NCI-H524 treated with DMSO at 0.1 percent for 48 hours (cell line): ENCODE measurements at places on chromosomes 12 and 14.

DNA sequence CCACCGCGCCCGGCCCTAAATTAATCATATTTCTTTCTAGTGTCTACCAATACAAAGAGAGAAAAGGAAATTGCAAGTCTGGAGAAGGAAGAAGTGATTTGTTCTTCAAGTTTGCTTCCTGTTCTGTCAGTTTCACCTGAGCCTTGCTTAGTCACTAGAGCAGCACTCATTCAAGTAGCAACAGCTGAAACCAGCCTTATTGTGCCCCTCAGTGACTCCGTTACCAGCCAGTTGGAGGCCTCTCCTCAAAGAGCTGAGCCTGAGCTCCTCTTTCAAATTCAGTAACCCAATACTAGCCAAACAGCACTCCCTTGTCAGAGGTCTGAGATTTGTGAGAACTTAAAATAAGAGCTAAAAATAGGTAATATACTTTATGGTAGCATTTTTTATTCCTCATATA is 17.4 kb downstream of the PAWR start:
- DNase-seq, result no peak

DNA sequence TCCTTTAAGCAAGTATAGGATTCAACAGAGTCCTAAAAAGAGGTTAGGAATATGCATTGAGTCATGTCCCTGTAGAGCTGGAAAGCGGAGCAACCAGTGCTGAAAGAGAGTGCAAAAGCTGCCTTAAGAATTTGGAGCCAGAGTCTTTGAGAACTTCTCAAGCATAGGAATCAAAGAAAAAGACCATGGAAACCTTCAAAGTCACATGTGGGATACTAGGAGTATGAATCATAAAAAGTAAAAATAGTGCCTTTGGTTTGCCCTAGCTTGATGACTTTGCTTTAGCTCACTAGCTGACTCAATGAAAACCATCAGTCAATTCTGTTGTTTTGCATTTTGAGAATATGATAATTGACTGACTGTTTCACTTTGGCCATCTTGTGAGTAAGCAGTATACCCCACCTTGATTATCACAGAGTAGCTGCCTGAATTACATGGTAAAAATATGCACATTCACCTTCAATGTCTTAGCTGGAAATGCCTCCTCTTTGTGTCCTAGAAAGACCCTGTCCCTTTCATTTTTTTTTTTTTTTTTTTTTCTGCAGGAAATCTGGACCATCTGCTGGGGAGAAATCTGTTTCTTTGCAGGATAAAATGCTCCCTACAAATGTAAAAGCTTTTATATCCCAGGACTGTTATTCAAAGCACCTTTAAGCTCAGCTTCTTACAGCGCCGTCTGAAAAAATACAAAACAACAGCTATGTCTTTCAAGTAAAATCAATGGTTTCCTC is 248.6 kb upstream of the KRR1 start:
- no peak for DNase-seq

GRCh38 chr12:59597385-59597781 is 1.6 kb downstream of the SLC16A7 start:
- DNase-seq, result no peak

DNA sequence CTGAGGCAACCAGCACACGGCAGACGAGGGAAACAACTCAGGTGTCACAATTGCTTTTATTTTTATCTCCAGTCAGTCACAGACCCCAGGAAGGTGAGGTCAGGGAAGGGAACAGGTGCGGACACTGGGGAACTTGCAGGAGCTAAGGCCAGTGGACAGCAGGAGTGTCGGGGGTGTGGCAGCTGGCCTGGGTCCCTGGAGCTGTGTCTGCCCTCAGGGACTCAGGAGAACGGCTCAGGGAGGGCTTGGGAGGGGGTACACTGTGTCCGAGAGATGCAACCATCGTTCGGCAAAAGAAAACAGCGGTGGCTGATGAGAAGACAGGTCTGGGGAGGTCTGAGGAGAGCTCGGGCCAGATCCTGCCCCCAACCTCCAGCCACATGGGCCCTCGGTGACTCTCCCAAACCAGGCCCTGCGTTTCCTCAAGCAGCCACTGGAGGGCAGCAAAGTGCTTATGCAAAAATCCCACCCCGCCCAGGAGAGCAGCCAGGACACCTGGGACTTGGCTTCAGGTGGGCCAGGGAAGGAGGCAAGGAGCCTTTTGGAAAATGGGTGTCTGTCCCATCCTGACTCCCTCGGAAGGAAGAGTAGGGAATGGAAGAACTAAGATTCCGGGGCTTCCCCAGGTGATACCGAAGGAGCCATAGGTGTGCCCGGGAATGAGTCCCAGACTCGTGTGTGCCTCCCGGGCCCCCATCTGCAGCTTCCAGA is 24.1 kb upstream of the BCDIN3D start:
- no peak for DNase-seq

DNA sequence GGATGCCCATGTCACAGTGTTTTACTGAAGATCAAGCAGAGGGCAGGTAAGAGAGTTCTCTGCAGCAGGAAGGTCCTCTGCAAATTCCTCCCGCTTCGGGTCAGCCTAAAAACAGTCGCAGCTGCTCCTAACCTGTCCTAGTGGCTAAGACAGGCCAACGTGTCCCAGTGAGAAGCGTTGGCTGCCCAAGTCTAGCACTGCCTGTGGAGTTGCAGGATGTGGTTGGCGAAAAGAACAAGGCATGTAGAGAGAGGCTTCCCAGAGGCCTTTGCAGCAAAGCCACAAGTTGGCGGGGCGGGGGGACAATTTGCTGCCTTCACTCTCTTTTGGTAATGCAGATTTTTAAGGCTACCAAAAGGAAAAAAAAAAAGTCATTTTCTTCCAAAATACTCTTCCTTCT is 340.1 kb downstream of the BCL11B start:
- no peak for DNase-seq

DNA sequence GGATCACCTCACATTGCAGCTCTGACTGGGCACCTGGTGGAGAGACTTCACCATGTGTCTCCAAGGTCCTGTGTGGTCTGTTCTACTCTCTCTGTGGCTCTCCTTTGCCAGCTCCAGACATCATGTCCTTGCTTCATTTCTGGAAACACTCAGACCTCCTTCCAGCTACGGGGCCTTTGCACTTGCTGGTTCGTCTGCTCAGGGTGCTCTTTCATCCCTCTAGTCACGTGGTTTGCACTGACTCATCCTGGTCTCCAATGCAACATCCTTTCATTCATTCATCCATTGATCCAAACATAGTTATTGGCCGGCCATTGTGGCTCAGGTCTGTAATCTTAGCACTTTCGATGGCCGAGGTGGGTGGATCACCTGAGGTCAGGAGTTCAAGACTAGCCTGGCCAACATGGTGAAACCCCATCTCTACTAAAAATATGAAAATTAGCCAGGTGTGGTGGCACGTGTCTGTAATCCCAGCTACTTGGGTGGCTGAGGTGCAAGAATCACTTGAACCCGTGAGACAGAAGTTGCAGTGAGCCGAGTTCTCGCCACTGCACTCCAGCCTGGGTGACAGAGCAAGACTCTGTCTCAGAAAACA is 23.9 kb upstream of the CCDC63 start:
- DNase-seq, result no peak

DNA sequence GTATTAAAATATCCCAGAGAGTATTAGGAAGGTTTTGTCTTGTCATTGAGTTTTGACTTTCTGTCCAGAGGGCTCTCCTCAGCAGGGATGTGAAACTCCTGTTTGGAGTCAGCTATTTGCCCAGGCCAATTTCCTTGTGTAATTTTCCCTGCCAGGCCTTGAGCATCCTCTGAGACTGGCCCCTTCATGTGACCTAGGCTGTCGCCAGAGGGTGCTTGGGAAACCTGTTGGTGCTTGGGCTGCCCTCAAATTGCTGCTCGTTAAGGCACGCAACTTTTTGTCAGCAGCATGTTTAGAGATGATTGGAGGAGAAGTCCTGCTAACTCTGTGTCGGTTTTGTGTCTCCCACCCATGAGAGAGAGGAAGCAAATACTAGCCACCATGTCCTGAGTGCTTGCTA is 39.1 kb downstream of the IQSEC3 start:
- no peak for DNase-seq

DNA sequence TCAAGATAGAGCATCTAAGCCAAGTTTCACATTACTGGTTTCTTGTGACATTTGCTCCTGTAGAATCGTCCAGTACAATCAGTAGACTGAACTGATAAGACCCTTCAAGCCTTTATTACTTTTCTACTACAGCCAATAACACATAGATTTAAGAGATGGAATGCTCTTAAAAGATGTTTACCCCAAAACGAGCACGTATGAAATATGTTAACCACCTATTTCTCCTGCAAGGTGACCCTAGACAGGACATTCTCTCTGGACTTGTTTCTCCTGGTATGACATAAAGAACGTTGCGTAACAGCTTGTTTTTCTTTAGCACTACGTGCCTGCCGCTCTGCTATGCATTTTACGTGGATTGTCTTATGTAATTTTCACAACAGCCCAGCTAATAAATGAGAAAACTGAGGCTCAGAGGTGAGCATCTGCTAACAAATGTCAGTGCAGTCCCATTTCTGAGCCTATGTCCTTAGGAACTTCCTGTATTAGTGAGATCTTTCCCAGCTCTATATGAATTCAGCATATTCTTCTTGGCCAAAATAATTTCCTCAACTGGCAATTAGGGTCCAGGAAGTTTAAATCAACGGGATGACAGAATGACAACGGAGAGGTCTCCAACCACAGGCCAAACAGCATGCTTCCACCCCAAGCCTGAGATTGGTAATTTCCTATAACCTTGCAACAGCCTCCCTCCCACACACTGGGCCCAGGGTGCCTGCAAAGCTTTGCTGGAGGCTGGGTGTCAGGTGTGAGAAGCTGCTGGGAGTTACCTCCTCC is 3.7 kb downstream of the NFKBIA start:
- no peak for DNase-seq

DNA sequence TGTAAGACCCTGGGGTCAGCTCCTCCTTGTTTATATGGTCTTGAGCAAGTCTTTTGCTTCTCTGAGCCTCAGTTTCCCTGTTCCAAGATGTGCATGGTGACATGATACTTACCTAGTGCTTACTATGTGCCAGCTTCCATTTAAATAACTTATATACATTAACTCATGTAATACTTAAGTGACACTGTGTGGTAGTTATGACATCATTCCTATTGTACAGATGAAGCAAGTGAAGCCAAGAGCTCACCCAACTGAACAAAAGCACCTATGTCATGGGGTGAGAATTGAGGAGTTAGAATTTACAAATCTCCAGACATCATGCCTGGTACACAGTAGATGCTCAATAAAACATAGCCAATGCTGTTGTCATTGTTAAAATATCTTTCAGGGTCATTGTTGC is 41.3 kb upstream of the CMKLR1 start:
- no peak for DNase-seq

DNA sequence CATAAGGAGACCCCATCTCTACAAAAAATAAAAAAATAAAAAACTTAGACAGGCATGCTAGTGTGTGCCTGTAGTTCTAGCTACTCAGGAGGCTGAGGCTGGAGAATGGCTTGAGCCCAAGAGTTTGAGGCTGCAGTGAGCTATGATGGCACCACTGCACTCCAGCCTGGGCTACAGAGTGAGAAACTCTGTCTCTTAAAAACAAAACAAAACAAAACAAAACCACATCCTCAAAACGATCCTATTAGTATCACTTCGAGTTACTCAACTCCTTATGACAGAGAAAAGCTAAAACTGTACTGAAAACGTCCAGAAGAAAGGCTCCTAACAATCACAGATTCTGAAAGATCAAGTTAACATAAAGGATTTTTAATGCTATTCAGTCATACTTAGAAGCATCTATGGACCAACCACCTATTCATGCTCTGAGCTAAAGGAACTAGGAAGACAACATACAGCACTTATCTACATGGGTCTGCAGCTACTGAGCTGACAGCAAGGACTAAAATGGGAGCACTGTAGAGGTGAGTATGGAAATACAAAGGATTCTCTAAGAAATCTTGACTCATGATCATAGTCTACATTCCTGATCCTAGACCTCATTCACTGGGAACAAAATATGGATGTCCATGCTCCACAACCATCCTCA is 75.3 kb upstream of the DUSP6 start:
- no peak for DNase-seq

GRCh38 chr14:95331708-95332408 is 12.2 kb upstream of the CLMN start:
- no peak for DNase-seq

- DNase-seq, result no peak
Measured at GRCh38 chr12:93025145-93026103, 96.3 kb upstream of the EEA1 start.

DNA sequence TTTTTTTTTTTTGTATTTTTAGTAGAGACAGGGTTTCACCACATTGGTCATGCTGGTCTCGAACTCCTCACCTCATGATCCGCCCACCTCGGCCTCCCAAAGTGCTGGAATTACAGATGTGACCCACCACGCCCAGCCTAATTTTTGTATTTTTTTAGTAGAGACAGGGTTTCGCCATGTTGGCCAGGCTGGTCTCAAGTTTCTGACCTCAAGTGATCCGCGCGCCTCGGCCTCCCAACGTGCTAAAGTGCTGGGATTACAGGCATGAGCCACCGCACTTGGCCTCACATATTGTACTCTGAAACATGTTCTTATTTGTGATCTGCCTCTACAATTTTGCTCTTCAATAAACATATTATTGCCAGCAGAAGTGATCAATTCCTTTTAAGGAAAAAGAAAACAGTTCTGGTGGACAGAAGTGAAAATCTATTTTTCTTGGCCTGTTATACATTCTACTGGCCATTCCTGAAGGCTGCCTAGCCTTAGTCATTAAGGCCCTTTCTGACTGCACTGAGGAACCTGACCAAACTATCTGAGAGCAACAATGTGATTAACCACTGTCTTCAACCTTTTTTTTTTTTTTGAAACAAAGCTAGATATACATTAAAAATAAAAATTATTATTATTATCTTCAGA is 36.1 kb downstream of the SNX6 start:
- DNase-seq, result no peak

- DNase-seq, result no peak
Measured at GRCh38 chr14:88430976-88431375, 45.5 kb downstream of the SPATA7 start.

DNA sequence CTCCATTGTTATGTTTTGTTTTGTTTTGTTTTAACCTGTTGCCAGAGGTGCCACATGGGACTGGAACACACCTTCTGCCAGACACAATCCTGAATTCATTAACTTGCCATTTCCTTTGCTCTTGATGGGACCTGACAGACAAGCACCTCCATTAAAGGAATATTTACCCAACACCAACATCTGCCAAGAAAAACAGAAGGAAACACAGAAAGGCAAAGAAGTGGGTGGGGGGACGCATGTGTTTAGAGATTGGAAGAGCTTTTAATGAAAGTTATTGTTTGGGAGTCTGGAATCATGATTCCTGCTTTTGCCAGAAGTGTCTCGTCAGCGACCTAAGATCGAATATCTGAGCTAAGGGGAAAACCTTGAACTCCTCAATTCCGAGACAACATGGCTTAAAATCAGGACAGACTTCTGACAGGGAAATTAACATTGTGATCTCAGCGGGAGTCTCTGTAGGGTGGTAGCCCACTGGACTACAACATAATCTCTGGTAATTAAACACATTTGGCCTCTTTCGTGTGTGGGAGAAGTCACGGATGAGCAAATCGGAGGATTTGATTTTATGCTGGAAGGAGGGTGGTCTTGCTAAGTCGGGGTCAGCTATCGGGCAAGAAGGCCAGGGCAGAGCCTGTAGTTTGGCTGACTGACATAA is 210.4 kb upstream of the FAR2 start:
- DNase-seq, result peak; percentile 45

GRCh38 chr14:71336489-71337192 is 429.4 kb downstream of the PCNX1 start:
- DNase-seq, result no peak
